Activated T-helper 1 cell treated with anti-CD3 and anti-CD28 coated beads, Interleukin-12 subunit alpha, Interleukin-12 subunit beta, Interleukin-2, Interleukin-4 antibody, amounts not matched to agents 30 ng/mL and 10 ng/mL and 1 ng/mL, durations not matched to agents 14 hours and 24 hours and 36 hours (primary cell): ENCODE measurements at places on chromosomes 2 and 18.

DNA sequence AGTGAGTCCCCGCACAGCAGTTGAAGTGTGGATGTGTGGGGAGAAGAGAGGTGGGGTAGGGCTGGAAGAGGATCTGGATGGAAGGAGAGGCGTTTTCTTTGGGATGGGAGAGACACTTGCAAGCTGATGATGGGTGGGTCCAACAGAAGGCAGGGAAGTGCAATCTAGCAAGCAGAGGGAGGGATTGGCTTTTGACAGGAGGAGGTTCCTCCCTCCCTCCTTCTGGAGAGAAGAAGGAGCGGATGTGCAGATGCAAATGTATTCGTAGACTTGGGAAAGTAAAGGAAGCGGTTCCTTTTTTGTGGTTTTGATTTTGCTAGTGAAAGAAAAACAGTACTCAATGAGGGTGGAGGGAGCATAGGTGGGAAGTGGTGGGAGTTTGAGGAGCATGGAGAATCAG lies 48.9 kb downstream of the LAMA3 start:
- DNase-seq, result no peak

GRCh38 chr2:12704378-12704777 lies 12.4 kb upstream of the TRIB2 start:
- no peak for DNase-seq

GRCh38 chr2:40240070-40240469 lies 211.8 kb downstream of the SLC8A1 start:
- no peak for DNase-seq

DNA sequence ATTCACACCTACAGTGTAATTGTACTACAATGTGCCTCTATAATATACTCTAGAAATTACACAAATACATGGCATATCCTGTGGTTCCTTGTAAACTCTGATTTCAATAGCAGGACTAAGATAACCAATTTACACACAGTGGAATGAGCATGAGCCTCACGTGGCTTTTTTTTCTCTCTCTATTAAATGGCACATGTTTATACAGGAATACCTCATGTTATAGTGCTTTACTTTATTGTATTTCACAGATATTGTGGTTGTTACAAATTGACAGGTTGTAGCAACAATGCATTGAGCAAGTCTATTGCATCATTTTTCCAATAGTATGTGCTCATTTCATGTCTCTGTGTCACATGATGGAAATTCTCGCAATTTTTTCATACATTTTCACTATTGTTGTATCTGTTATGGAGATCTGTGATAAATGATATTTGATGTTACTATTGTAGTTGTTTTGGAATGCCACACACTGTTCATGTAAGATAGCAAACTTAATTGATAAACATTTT lies 260.0 kb downstream of the FSIP2 start:
- no peak for DNase-seq

DNA sequence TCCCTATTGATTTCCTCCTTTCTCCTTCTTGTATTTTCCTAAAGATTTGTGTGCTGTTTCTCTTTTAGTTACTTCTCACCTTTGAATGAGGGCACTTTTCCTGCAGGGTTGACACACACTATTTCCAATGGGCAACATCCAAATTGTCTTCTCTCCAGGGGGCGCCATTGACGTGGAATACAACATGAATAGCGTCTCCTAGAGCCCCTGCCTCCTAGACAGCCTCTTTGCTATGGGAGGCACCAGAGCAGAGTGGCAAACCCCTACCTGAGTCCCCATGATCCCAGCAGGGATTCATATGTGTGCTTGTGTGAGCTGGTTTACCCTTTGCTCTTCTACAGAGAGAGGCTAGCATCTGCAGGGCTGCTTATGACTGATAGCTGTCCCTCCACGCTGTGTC lies 61.3 kb upstream of the ITSN2 start:
- peak; percentile 27 for DNase-seq

DNA sequence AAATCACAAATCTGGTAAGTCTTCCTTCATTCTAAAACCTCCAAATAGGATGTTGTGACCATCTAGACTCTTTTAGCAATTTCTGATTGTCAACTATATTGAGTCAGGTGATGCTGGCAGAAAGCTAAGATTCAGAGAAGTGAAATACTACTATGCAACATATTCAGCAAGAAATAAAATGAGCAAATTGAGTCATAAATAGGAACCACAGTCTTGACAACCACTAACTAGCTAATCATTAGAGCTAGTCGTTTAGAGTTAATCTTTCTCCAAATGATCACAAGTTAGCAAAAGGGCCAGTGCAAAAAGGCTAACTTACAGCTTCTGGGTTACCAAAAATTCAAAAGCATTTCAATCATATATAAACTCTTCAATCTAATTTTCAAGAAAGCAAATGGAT lies 54.5 kb downstream of the ROCK1 start:
- no peak for DNase-seq

DNA sequence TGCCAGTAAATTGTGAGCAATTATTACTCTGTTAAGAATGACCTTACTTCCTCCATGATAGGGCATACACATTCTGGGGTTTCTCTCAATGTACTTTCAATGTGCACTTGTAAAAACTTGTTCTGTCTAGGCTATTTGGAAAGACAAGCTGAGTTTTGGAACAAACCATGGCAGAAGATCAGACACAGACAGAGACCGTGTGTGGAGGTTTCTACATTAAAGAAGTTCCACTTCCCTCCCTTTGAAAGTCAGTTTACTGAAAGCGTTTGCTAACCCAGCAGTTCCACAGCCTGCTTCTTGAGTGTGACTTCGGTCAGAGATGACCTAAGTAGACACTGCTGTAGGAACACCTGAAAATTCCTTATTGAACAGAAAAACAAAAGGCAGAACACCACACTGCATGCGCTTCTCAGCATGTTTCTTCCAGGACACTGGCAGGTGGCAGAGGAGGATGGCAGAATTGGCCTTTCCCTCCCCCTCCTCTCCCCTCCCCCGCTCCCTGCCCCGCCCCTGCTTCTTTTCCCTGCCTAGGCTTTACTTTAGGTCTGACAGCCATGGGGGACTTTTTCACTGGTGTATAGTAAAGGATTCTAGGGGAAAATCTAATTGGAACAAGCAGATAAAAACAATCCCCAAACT lies 109.8 kb downstream of the NOL10 start:
- DNase-seq, result no peak

DNA sequence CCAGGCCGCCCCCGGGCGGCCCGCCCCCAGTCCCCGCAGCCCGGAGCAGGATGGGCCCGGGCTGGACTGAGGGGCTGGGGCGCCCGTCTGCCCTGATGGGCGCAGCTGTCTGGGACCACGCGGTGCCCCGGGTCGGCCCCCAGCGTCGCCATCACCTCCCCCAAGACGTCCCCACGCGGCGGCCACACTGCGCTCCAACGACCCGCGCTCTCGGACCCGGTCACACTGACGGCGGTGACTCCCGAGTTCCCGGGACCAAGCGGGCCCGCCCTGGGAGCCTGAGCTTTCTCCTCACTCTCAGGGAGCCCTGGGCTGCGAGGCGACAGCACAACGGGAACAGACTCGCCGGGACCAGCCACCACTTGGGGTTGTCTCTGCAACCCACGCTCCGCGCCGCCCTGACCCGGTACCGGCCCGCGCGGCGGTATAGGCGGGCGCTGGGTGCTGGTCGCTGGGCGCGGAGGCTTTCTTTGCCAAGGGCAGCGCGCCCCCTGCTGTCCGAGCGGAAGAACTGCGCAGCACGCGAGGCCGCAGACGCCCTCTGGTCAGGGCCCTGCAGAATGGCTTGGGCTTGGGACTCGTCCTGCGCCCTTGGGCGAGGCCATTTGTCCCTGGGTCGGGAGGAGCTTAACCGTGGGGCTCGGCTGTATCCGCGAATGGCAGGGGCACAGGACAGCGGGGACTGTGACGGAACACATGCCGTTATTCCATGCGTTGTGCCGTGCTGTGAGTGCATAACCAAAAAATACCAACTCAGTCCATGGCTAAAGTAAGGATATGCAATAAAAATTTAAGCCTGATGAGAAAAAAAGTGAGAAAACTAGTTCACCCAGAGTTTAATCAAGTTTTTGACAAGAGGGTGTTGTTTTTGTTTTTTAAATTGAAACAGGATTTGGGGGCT lies 54.8 kb upstream of the ANKRD62 start:
- peak; percentile 69 for DNase-seq

DNA sequence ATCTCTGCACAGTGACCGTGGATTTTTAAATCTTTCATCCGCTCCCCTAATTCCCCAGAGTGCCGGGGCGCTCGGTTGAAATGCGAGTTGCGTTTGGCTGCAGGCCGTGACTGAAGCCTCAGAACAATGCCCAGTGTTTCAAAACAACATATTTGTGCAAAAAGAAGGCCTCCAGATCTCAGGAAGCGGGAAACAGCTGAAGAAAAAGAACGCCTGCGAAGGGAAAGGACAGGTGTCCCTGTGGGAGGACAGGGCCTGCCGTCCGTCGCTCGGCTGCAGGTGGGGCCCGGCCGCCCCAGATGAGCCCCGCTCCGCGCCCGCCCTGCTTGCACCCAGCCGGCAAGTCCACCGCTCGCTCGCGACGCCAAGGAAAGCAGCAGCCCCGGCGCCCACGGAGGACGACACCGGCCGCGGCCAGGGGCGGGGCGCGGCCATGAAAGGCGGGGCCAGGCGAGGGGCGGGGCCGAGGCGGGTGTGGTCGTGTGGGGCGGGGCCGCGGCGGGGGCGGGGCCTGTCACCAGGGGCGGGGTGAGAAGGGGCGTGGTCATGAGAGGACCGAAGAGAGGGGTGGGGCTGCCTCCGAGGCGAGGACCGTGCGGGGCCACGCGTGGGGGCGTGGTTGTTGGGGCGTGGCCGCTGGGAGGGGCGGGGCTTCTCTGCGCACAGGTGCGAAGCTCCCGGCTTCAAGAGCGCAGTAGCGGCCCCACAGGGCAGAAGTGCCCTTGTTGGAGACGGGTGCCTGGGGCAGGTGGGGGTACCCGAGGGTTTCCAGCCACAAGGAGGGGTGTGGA lies 17.6 kb upstream of the BOK start:
- DNase-seq, result peak; percentile 59

DNA sequence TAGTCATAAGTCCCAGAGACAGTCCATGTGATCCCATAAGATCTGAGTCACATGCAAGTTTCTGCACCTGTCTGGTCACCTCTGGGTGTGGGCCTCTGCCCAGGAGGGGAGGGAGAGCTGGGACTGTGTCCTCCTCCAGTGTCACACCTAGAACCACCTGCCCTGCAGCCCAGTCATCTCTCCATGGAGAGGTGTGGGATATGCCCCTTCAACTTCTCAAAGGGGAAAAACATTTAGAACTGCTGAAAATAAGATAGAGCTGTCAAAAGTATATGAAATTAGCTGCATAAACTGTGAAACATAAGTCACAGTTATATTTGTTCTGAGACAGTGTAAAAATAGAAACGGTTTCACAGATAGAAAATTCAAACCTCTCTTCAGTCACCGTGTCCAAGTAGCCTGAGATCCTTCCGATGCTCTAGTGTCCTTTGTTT lies 55.4 kb downstream of the NGEF start:
- DNase-seq, result no peak

DNA sequence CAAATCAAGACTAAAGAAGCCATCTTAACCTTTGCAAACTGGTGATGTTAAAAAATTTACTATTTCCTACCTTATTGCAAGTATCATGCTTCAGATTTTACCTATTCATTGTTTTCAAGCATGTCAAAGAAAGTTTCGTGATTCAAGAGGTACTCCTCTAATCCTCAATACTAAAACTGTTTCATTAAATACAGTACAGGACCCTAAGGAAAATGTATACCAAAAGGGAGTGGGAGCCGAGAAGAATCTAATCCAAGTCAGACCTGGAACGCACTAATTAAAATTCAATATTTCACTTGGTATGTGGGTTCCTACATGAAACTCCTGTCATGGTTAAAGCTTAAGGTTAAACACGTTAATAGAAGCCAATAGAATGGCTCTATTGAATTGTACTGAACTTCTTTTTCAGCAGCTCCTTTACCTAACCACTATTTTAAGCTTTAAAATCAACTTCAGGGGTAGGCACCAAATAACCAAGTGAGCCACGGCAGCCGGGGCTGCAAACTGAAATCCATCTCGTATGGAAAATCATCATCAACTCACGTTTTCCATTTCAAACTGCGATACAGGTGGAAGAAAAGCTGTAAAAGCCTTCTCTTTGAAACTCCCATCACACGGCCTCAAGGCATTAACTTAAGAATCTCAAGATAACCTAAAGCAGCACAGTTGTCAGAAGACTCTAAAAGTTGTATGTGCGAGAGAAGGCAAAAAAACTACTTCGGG lies 188.8 kb downstream of the ZEB2 start:
- no peak for DNase-seq

DNA sequence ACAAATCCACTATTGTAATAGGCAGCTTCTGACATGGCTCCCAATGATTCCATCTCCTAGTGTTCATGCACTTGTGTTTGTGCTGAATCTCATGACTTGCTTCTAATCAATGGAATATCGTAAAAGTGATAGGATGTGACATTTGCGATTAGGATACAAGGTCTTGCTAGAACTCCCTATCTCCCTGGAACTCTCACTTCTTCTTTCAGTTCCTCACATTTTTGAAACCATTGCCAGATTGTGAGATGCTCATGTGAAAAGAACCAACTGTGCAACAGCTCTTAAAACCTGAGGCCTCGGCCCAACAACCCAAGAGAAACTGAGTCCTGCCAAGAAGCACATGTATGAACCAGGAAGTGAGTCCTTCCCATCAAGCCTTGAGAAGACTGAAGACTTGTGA lies 226.9 kb upstream of the DTNA start:
- no peak for DNase-seq

- DNase-seq, result no peak
These were observed 55.5 kb upstream of the ANKRD62 start for GRCh38 chr18:12038082-12038638.

DNA sequence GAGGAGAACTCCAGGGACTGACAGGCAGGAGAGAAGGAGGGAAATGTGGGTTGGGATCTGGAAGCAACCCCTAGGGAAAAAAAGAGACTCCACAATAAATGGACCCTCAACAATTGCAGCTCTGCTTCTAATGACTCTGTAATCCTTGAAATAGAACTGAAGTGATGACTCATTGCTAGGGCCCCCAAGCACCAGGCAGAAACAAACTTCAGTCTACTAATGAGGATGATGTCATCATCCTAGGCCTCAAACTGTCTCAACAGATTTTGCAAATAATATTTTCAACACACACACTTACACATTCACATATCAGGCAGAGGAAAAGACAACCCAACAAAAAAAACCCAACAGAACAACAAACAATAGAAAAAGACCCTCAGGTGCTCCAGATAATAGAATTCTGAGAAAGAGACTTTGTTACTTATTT lies 143.3 kb downstream of the HDAC4 start:
- no peak for DNase-seq

- no peak for DNase-seq
These were observed 40.5 kb downstream of the RBKS start for GRCh38 chr2:27849558-27850205.

- no peak for DNase-seq
These were observed 244.8 kb upstream of the SIX2 start for GRCh38 chr2:45254025-45254424.

- DNase-seq, result no peak
These were observed 37.3 kb upstream of the PEX13 start for GRCh38 chr2:60980071-60980815.

DNA sequence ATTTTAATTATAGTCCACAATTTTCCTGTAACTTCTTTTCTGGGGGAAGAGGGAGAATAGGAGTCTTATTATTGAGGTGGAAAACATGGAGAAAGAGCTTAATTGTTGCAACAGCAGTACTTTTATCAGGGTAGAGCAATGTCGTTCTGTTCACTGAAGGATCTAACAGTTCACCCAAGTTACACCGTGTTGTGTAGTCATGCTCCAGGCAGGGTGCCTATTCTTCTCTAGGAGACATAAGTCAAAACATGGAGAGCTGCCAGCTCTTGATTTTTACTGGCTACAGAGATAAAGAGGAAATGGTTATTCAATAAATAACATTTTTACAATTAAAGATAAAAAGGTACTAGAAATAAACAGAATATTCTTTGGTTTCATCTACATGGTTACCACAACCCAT lies 594.3 kb upstream of the NETO1 start:
- DNase-seq, result no peak

GRCh38 chr18:4751523-4751922 lies 296.4 kb upstream of the DLGAP1 start:
- no peak for DNase-seq
